Astrocyte (in vitro differentiated cells and primary cell): ENCODE measurements at places on chromosomes 3 and 15. TPM values are rescaled to one million over a fixed set of nuclear protein-coding genes. Genes with fewer than 3 reads are reported as not detected.

- H3K4me1 ChIP-seq = no peaks in the 10 kb centered on the region
- no peaks in the 10 kb centered on the region for H3K36me3 ChIP-seq
- no peak for DNase-seq
- no peaks in the 10 kb centered on the region for H3K27me3 ChIP-seq
These were observed 122.6 kb downstream of the OSBPL10 start for GRCh38 chr3:31858439-31858838.

DNA sequence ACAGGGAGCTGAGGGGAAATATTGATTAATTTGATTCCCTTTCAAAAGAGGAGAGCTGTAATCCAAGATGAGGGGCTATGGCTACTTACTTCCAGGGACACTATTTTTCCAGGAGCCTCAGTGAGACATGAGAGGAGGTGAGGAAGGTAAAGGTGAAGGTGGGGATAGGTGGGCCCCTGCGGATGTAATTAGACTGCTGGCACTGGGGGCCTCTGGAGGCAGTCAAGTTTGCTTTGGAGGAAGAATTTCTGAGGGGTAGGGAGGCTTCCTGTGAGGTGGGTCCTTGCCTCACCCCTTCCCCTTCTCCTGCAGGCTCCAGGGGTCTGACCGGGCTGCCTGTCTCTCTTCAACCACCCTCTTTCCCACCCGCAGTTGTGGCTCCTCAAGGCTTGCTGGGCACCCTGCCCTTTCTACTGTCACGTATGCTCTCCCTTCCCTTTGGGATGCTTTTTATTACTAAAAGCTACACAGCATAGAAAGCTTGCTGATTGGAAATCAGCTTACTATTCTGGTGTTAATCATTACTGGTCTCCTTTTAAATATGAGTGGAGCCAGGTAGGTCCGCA, 22.5 kb downstream of the GASK1A start:
- H3K4me1 ChIP-seq = no peaks in the 10 kb centered on the region
- no peaks in the 10 kb centered on the region for H3K36me3 ChIP-seq
- no peak overlapping the region for H3K4me3 ChIP-seq
- no peak overlapping the region for H3K27ac ChIP-seq
- H3K27me3 ChIP-seq = peaks cover 2% of the 10 kb centered on the region
- no peak for DNase-seq

DNA sequence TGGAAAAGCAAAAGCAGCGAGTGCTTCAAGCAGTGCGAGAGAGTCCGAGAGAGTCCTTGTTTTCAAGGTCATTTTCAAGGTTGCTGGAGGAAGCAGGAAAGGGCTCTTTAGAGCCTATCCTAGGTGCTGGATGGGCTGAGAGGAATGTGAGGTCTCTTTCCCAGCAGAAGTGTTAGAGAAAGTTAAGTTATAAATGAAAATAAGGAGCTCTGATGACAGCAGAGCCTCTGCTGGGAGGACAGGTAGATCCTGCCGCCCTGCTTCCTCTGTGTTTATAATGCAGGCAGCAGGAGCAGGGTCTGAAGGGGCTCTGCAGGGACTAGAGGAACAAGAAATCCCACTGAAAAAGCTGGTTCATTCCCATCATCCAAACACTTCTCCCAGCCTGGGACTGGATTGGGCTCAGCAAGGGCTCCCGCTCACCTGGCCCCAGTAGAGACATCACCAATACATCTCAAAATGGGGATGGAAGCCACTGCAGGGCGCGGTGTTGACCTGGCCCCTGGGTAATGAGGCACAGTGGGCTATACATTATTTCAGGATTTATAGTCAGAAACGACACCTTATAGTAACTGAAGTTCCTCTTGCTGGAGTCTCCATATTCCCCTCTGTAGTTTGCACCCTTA, 41.5 kb upstream of the RAB6B start:
- H3K36me3 ChIP-seq = no peaks in the 10 kb centered on the region
- DNase-seq = no peak
- no peak overlapping the region for H3K4me3 ChIP-seq
- H3K4me1 ChIP-seq = peaks cover 6% of the 10 kb centered on the region

GRCh38 chr3:41580274-41580959, 381.1 kb downstream of the CTNNB1 start:
- no peak overlapping the region for H3K27ac ChIP-seq
- no peaks in the 10 kb centered on the region for H3K27me3 ChIP-seq
- no peaks in the 10 kb centered on the region for H3K36me3 ChIP-seq
- DNase-seq = no peak
- no peak overlapping the region for H3K4me3 ChIP-seq
- no peaks in the 10 kb centered on the region for H3K4me1 ChIP-seq

GRCh38 chr3:140472306-140473020, 205.4 kb upstream of the TRIM42 start:
- H3K4me1 ChIP-seq = peaks cover 7% of the 10 kb centered on the region
- no peak overlapping the region for H3K27ac ChIP-seq
- H3K36me3 ChIP-seq = no peaks in the 10 kb centered on the region

CHRNA7 gene
- 1.5 and 1.9 TPM in 2 replicates for total RNA-seq

COL7A1 gene
- total RNA-seq = 25.8 and 28.7 TPM in 2 replicates
